ENCODE measurements at places on chromosomes 16 and 17. TPM values are rescaled to one million over a fixed set of nuclear protein-coding genes. Genes with fewer than 3 reads are reported as not detected.

DNA sequence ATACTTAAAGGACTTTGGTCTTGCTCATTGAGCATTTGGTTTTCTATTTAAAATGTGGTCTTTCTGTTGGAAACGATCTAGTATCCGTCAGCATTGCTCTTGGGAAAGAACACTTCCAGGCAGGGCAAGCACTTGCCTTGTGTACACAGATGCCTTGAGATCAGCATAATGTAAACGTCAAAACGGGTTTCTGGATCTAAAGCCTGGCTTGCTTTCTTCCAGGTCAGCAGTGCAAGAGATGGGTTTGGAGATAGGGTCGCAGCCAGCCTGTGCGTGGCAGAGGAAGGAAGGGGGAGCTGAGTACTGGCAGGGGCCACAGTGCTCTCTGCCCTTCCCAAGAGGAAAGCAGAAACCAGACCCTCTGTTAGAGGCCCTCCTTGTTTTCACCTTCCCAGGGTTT lies 175.5 kb downstream of the LGALS9B start:
- DNase-seq, result no peak

Gene PDF
- 5.4 TPM for polyA plus RNA-seq

- no peak for DNase-seq
These were observed 225.0 kb upstream of the SALL1 start for GRCh38 chr16:51376080-51376479.

DNA sequence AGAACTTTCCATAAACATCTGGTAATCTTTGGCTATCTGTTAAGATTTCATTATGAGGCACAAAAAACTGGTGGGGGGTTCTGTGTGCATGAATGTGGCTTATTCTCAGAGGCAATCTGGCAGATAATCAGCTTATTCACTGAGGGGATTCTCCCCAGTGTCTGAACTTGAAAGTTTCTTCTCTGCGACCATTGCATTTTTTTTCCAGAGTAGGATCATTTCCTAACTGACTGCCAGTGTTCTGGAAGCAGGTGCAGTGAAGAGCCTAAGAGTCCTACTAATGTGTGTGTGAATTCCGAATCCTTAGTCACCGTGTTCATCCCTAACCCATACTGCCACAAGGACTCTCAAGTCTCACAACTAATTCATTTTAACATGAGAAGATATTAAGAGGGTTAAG lies 64.9 kb upstream of the LRRC37A3 start:
- DNase-seq, result no peak

- no peak for DNase-seq
These were observed 149.9 kb upstream of the TBX2 start for GRCh38 chr17:61249649-61250299.

Gene CSH2
- not detected for polyA plus RNA-seq

- DNase-seq, result no peak
These were observed 23.2 kb downstream of the DYNC1LI2 start for GRCh38 chr16:66728117-66728787.

DNA sequence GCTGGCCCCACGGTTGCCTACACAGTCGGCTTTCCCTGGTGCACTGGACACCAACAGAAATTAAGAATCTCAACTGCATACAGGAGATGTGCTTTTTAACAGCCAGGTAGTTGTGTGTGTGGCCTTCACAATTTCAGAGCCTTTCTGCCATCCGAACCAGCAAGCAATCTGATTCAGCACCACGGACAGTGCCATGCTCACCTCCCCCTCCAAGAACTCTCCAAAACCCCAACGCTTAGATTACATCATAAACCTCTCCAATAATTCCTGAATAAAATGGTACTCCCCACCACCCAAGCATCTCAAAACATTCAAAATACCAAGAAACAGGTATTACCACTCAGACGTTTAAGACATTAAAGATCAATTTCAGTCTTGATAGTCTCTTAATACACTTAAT lies 31.8 kb downstream of the USP7 start:
- peak; percentile 27 for DNase-seq

DNA sequence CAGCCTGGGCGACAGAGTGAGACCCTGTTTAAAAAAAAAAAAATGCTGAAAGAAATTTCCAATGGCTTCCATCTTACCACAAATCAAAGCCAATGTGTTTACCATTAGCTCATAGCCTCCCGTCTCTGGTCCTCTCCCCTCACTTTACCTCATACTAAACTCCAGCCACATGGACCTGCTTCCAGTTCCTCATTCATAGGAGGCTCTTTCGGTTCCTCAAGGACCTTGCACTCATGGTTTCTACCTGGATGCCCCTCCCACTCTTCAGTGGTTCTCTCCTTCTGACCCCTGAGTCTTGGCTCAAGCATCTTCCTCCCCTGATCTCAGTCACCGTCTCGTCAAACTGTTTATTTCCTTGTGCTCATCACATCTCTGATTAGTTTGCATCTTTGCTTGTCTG lies 3.8 kb upstream of the DEF8 start:
- DNase-seq, result no peak

DNA sequence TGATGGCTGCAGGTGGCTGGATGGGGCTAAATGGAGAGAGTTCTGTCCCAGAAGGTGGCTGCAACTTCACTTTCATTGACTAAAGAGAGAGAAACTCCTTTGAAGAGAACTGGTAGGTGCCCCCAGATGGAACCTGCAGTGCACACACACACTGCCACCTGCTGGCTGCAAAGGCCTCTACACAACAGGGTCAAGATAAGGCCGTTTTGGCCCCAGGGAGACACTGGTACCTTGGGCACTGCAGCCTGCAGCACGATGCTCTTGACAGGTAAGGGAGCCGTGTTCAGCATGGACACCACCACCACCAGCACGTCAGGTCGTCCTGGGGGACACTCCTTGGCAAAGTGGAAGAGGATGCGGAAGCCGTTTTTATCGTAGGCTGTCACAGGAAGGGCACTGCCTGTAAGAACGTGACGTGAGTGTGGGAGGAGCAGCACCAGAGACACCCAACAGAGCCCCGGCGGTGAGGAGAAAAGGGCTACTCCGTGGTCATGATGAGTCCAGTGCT lies 22.7 kb downstream of the GGA3 start:
- DNase-seq, result peak; percentile 43

GRCh38 chr17:13993106-13993505 lies 76.2 kb upstream of the COX10 start:
- DNase-seq, result no peak

Gene EME1
- 2.5 TPM for polyA plus RNA-seq

DNA sequence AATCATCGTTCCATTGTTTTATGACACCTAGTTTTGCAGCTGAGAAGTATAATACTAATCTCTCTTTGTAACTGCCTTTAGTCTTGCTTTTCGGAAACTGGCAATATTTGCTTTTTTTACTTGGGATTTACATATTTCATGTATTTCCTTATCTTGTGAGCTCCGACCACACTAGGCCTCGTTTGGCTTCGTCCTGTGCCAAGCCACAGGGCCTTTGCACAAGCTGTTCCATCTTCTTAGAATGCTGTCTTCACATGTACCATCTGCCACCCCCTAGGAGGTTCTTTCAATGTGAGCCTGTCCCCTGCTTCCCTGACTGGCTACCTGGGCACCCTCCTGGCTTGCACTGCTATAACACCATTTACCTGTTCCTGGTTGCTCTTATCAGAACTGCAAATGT lies 77.2 kb downstream of the SHISA6 start:
- DNase-seq, result no peak

Gene CD300LG
- polyA plus RNA-seq, result not detected

GRCh38 chr16:13372421-13372820 lies 471.0 kb downstream of the SHISA9 start:
- DNase-seq, result no peak

GRCh38 chr17:28038802-28039201 lies 3.7 kb upstream of the NLK start:
- DNase-seq, result no peak

Gene ZNF469
- polyA plus RNA-seq, result 3.7 TPM

GRCh38 chr17:50267074-50267841 lies 7.0 kb upstream of the TMEM92 start:
- no peak for DNase-seq

GRCh38 chr16:58046054-58046881 lies 20.7 kb downstream of the MMP15 start:
- no peak for DNase-seq

Gene CMIP
- polyA plus RNA-seq, result 2.7 TPM

Gene TRPV3
- polyA plus RNA-seq, result 0.46 TPM

GRCh38 chr17:4701116-4701515 lies 2.8 kb downstream of the PELP1 start:
- DNase-seq, result no peak

DNA sequence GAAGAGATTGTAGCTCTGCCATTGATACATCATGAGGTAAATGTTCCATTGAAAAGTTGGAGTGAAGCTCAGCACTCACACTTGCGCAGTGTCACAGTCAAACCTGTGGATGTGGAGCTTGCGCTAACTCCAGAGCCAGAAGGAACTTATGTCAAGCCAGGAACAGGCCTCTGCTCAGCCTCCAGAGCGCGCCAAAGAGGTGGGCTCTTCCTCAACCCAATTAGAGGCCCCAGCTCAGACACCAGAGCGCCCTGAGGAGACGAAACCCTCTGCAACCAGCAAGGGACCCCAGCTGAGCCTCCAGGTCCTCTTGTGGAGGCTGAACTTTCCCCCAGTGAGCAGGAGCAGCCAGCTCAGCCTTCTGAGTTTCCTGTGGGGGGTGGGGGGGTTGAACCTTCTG lies 61.5 kb upstream of the FBXO47 start:
- DNase-seq, result no peak

DNA sequence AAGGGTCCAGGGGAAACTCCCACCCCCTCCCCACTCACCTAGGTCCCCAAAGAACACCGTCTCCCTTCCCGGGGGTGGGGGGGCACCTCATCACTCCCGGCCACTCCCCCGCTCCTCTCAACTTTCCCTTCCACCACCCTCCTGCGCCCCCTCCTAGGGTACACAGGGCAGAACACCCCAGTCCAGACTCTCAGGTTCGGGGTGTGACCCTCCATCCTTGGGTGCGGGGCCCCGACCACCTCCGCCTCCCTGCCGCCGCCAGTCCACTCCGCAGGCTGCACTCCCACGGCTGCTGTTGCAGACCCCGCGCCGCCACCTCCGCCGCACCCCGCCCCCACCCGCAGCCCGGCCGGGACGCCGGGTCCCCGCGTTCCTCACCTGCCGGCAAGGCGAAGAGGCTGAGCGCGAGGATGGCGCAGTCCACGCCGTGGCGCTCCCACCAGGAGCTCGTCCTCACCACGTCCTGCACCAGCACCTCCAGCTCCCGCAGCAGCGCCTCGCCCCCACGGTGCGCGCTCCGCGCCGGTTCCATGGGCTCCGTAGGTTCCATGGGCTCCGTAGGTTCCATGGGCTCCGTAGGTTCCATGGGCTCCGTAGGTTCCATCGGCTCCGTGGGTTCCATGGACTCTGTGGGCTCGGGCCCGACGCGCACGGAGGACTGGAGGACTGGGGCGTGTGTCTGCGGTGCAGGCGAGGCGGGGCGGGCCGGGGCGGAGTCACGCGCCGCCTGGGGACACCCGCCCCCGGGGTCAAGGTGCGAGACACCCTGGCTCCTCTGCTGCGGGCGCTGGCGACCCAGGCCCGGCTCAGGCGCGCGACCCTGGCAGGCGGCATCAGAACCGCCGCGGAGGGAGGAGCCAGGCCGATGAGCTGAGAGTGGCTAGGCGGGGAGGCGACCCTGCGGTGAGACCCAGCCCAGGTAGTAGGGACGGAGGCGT lies at the start of gene FADS6:
Gene FADS6 (minus strand): TSS at position 660 of the 938 bp plus-strand sequence. CDS start 38 bp downstream, at position 622.
- DNase-seq, result no peak

Gene SP2
- 2.7 TPM for polyA plus RNA-seq

Gene NXPH3
- polyA plus RNA-seq, result 0.20 TPM

- no peak for DNase-seq
These were observed 122.2 kb downstream of the SLC39A11 start for GRCh38 chr17:72970246-72970645.

DNA sequence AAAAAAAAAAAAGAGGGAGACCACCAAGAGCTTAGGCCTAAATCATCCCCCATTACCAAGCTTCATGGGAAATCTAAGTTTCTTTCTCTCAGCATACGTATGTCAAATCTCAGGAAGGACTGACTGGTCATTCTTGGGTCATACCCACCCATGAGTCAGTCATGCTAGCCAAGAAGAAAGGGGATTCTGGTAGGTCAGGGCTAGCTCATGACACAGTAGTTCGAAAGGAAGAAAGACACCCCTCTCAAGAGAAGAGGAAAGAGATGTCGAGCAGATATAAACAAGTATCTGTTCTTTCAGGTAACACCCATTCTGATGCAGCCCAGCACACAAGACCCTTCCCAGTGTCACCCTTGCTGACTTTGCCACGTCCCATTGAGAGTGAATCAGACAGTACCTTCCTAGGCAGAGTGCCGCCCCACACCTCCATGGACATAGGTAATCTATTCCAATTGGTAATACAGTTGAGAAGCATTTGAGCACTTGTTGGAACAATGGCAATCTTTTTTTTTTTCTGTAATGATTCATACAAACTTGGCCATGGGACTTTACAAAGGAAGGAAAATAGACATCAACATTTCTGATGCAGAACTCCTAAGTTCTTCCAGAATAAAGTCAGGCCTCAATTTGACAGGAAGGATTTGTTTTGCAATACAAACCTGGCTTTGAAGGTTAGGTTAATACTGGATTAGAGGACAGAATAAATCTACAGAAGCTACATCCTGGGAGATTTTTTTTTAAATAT lies 38.2 kb downstream of the COPRS start:
- DNase-seq, result no peak

Gene CHST5
- not detected for polyA plus RNA-seq

DNA sequence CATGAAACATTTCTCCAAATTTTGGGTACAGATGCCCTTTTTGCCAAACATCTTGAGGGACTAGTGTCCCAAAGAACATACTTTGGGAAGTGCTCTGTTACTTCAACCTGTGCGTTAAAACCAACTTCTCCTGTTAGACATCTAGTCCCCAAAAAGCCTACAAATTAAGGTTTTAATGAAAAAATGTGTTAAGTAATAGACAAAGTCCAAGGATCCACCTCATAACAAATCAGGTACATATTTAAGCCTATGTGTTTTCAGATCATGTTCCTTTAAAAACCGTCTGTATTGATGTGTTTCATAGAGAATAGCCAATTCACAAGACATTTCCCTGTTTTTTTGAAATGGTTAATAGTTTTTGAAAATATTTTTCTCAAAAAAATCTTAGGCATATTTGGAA lies 174.8 kb upstream of the FAM20A start:
- DNase-seq, result no peak

Gene GPR139
- not detected for polyA plus RNA-seq

GRCh38 chr16:67415872-67416793 lies at the start of gene ZDHHC1:
ZDHHC1 (minus strand) TSS chr16:67416477; CDS start chr16:67407775, 8,702 bp downstream.
- DNase-seq, result no peak

- DNase-seq, result peak; percentile 76
These were observed 67.8 kb downstream of the BMERB1 start for GRCh38 chr16:15502041-15502725.

Gene KRT15
- polyA plus RNA-seq, result 1.4 TPM

DNA sequence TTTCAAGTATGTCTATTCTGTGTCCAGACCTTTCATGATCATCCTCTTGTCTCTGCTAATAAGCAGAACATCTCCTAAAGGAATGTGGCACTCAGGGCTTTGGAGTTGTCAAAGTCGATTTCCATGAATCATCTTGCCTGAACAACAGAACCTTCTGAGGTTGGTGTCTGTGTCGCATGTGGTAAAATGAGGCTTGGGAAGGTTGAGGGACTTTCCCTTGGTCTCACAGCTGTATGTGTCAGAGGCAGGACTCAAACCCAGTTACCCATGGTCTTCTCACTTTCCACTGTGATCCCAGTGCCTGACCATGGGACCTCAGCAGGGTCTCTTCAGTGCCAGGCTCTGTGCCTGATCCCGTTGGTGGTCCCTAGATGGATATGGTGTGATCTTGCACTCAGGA lies 4.2 kb upstream of the GPRC5B start:
- DNase-seq, result no peak

GRCh38 chr16:49652456-49653172 lies 203.3 kb downstream of the ZNF423 start:
- DNase-seq, result no peak

Gene USP6
- not detected for polyA plus RNA-seq
